Activated naive CD8-positive, alpha-beta T cell treated with anti-CD3 and anti-CD28 coated beads, Interleukin-2, amount 50 U/mL, for 24 hours (primary cell): ENCODE measurements at places on chromosomes 1 and 21.

- no peak overlapping the region for H3K4me3 ChIP-seq
- no peaks in the 10 kb centered on the region for H3K27me3 ChIP-seq
- DNase-seq, result no peak
- no peak overlapping the region for H3K27ac ChIP-seq
Measured at GRCh38 chr1:106680216-106680615, 376.3 kb upstream of the PRMT6 start.

DNA sequence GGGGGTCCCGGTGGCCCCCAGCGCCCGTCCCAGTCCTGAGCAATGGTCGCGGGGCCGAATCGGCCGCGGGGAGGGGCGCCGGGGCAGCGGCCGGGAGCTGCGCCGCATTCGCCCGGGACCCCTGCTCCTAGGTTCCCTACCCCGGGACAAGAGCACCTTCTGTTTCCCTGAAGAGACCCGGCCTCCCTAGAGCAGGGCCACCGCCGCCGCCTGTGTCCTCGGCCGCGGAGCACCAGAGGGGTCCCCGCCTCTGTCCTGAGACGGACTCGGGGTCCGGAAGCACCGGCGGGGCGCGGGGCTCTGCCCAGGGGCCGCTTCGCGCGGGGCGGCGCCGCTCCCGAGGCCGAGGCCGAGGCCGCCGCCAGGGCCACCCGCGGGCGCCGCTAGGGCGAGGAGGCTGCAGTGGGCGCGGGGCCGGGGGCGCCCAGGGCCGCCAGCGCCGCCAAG is 157.9 kb downstream of the CASZ1 start:
- no peak overlapping the region for H3K27ac ChIP-seq
- H3K27me3 ChIP-seq, result peaks cover 4% of the 10 kb centered on the region
- H3K4me1 ChIP-seq, result peaks cover 2% of the 10 kb centered on the region
- H3K4me3 ChIP-seq, result no peak overlapping the region
- H3K36me3 ChIP-seq, result peaks cover 1% of the 10 kb centered on the region
- DNase-seq, result no peak

DNA sequence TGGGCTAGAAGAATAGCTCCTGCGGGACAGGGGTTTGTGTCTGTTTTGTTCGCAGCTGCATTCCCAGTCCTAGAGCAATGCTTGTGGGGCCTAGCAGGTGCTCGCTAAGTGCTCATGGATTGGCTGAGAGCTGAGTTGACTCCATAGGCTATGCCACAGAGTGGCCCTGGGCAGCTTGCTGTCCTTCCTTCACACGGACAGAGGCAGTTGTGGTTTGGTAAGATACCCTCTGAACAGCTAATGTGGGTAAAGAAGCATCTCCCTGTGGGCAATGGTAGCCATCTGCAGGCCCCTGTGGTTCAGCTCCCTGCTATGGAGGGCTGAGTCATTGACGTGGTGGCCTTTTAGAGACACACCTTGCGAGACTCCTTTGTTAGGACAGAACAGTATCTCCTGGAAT is 23.5 kb upstream of the LBR start:
- no peak overlapping the region for H3K4me3 ChIP-seq
- no peaks in the 10 kb centered on the region for H3K27me3 ChIP-seq
- no peak overlapping the region for H3K27ac ChIP-seq
- H3K36me3 ChIP-seq, result no peaks in the 10 kb centered on the region
- H3K4me1 ChIP-seq, result peaks cover 67% of the 10 kb centered on the region

DNA sequence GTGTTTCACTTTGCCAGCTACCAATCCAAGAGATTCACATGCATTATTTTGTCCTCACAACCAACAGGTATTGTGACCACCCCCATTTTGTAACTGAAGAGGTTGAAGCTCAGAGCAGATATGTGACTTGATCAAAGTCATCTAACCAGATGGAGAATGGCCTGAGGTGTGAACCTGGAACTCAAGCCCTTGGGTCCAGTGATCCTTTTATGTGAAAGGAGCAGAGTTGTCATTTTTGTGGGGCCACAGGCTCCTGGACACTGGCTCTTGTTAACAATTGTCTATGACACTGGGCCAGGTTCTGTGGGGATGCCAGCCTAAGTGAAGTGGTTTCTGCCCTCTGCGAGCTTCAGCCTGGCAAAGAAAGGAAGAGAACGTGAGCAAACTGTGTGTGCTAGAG is 172.6 kb downstream of the ZZZ3 start:
- H3K4me3 ChIP-seq, result no peak overlapping the region
- H3K4me1 ChIP-seq, result peaks cover 5% of the 10 kb centered on the region
- H3K27me3 ChIP-seq, result no peaks in the 10 kb centered on the region
- no peaks in the 10 kb centered on the region for H3K36me3 ChIP-seq
- no peak overlapping the region for H3K27ac ChIP-seq
- DNase-seq, result no peak

DNA sequence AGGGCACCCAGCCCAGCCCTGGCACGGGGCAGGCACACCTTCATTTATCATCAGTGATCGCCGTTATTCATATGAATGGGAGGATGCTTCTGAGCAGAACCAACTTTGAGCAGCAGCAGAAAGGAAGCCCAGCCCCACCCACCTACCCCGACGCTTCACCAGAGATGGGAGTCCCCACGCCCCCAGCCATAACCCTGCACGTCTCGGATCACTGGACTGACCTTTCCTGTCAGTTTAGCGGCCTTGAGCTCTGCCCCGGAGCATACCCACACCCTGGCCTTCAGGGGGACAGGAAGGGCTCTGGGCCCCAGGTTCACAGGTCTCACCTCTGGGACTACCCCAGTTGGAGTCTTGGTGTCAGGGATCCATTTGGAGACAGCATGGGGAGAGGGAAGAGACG is 18.1 kb downstream of the LRP8 start:
- no peak for DNase-seq
- no peaks in the 10 kb centered on the region for H3K27me3 ChIP-seq
- H3K4me3 ChIP-seq, result no peak overlapping the region
- no peak overlapping the region for H3K27ac ChIP-seq
- H3K4me1 ChIP-seq, result peaks cover 6% of the 10 kb centered on the region

- DNase-seq, result peak; percentile 75
- H3K27ac ChIP-seq, result peak overlapping the region; percentile 96
- H3K36me3 ChIP-seq, result no peaks in the 10 kb centered on the region
Measured at GRCh38 chr1:203649999-203650836, 23.6 kb downstream of the ATP2B4 start.
